ENCODE measurements at places on chromosomes 6 and 20.

DNA sequence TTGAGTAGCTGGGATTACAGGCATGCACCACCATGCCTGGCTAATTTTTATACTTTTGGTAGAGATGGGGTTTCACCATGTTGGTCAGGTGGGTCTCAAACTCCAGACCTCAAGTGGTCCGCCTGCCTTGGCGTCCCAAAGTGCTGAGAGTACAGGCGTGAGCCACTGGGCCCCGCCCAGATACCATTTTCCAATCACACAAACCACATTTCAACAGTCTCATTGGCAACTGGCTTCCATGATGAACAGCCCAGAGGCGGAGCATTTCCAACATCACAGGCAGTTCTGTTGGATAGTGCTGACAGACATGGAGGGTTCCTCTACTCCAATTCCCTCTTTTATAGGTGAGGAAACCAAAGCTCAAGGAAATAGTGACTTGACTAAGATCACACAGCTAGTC lies 43.9 kb upstream of the PLCB4 start:
- DNase-seq = no peak

DNA sequence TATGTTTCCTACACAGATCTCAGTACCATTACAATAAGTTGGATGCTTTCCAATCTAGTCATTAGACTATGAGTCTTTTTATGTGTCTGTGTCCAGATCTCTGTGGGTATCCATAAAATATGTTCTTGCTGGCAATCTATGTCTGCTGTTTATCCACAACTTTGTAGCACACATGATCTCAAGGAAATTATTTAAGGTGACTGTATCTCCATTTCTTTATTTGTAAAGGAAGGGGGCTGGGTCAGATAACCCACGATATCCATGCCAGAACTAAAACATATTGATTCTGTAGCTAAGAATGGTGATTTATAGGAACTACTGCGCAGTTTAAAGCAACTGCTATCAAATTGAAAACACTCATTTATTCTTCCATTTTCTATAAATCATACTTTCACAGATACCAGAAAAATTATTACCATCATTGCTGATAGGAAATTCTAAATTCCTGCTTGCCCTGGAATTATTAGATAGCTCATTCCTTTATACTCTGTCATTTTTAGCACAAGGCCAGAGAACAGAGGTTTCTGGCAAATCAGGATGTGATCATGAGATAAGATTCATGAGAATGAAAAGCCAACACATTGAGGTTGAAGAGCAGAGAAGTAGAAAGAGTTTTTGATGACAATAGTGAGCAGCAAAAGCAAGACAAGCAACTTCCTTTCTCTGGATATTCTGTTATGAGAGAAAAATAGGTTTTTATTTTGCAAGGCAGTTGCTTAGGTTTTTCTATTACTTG lies 851.4 kb upstream of the CITED2 start:
- DNase-seq = no peak

DNA sequence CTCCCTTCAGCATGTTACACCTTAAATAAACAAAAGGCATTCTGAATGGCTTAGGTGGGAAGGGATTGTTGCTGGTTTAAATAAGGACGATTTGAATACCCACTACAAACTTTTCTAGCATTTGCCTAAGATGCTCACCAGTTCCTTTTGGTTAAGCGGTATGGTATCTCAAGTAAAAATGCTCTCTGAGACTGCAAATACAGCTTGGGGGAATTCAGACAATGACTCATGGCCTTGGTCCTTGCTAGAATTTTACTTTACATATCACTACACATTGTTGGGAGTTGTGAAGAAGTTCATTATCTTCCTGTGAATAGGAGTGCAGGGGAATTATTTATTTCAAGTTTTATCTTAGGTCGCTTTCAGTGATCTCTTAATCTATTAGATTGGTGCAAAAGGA lies 670.7 kb downstream of the UTRN start:
- no peak for DNase-seq

- DNase-seq = no peak
These were observed 78.4 kb upstream of the HS3ST5 start for GRCh38 chr6:114421199-114421598.

- no peak for DNase-seq
These were observed 33.2 kb downstream of the ENPP1 start for GRCh38 chr6:131840936-131841583.

All from hippocampal formation (tissue), 2 donors.